RPMI7951 (cell line): ENCODE measurements at places on chromosomes 4 and X. TPM values are rescaled to one million over a fixed set of nuclear protein-coding genes. Genes with fewer than 3 reads are reported as not detected.

- no peak for DNase-seq
Measured at GRCh38 chr4:110231869-110232268, 33.5 kb upstream of the ELOVL6 start.

GRCh38 chrX:119075270-119076025 lies 2.7 kb downstream of the CT47C1 start:
- no peak for DNase-seq

DNA sequence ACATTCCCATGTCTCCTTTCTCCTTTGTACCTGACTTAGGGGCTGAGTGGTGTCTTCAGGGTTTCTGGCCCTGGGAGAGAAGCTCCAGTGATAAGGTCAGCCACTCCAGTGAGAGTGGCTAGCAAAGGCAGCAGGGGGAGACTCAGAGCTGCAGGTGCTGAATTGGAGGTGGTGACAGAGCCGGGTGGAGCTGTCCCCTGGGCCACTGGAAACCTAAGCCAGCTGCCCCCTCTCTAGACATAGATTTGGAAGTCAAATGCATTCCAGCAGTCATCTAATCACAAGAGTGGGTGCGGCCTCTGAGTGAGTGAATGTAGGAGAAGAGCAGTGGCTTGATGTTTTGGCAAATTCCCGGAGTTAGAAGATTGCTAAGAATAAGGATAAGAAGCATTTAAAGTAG lies 28.5 kb downstream of the TRIM2 start:
- DNase-seq: peak; percentile 36

- no peak for DNase-seq
Measured at GRCh38 chr4:115548123-115548522, 434.7 kb upstream of the NDST4 start.

GRCh38 chr4:153684182-153684970 lies at the start of gene TLR2:
TSS of gene TLR2 (plus strand) at chr4:153684280. CDS start at chr4:153702908, 18,628 bp downstream.
- DNase-seq: peak; percentile 38

GRCh38 chr4:1518997-1519700 lies 112.9 kb upstream of the NKX1-1 start:
- DNase-seq: no peak

GRCh38 chrX:14694611-14695010 lies 165.3 kb downstream of the GLRA2 start:
- DNase-seq: no peak

DNA sequence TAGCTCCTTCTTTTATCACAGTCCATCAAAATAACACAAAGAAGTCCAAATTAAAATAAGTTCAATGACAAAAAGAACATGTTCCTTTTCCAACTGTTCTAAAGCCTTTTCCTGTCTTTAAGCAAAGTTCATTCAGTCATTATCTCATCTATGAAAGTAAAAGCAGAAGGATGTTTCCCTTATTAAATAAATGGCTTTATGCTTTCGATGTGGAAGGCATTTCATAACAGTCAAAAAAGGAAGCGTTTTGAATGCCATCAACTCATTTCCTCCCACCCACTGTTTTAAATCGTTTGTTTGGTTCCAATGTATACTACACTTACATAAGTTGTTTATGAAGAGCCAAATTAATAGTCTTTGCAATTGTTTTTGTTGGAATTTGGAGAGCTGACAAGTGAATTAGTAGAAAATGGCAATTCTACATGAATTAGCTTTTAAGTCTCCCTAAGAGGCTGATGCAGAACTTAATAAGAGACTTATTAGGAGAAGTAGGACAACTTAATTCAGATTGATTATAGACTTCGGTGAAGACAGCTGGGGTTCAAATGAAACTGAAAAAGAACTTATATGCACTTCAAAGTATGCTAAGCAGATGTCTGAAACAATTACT lies 392.6 kb upstream of the FTHL17 start:
- no peak for DNase-seq

- peak; percentile 0 for DNase-seq
Measured at GRCh38 chrX:145213504-145213903, 33.8 kb upstream of the SPANXN1 start.

DNA sequence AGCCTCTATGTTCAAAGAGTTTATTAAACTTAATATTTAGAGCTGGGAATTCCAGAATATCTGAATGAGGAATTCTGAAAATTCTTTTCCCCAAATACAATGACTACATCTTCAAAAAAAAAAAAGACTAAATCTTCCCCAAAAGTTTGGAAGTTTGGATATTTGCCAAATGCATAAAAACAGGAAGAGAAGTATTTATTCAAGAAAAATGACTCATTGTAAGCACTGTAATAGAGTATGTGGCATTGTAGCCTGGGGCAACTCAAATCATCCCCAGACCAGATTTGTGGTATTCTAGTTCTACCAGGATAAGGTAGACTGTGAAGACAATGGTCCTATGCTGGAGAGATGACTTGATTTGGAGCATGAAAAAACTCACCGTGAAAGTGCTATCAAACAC lies 78.5 kb upstream of the PDHA2 start:
- DNase-seq: peak; percentile 40

- DNase-seq: no peak
Measured at GRCh38 chr4:159010100-159010499, 92.8 kb upstream of the RAPGEF2 start.

- peak; percentile 31 for DNase-seq
Measured at GRCh38 chrX:129738466-129739308, at the start of gene XPNPEP2. TSS of gene XPNPEP2 (plus strand) at chrX:129738979. CDS start at chrX:129739214, 235 bp downstream.

- no peak for DNase-seq
Measured at GRCh38 chr4:169208090-169208455, 62.7 kb downstream of the SH3RF1 start.

- DNase-seq: no peak
Measured at GRCh38 chrX:109626637-109627036, 1.7 kb upstream of the KCNE5 start.

DNA sequence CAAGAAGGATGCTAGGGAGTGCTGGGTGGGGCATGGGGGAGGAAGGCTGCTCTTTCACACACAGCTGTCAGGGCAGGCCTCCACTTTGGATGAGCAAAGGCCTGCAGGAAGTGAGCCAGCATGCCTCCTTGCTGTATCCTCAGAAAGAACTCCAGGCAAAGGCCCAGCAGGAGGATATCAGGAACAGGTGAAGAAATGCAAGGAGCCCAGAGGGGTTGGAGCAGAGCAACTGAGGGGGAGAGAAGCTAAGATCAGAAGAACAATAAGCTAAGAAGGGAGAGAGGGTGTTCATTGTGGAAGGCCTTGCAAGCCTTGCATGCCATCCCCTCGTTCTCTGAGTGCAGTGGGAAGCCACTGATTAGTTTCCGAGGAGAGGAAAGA lies 115.1 kb downstream of the CAMK2D start:
- DNase-seq: peak; percentile 48

DNA sequence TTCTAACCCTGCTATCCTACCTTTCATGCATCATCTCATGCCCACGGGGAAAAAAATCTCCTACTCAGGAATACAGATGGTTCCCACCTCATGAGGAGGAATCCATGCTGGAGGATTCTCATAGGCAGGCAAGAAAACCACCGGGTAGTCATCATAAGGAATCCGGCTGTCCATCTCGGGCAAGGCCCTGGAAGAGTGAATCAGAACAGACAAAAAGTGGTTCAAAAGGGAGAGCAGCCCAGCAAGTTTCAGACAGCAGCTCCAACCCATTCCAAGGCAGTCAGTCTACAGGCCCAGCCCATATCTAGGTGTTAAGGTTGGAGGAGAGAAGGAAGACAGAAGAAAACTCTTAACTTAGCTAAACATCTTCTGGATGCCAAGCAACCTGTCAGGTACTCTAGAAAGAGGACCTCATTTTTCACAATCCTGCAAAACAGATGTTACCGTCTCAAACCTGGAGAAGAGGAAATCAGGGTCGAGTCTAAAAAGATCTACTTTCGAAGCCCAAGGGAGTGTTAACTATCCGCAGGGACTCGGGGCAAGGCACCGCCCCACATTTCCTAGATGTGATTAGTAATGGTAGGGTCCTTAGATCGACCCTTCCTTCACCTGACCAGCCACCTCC lies 447 bp downstream of the PDZD11 start:
- peak; percentile 13 for DNase-seq

DNA sequence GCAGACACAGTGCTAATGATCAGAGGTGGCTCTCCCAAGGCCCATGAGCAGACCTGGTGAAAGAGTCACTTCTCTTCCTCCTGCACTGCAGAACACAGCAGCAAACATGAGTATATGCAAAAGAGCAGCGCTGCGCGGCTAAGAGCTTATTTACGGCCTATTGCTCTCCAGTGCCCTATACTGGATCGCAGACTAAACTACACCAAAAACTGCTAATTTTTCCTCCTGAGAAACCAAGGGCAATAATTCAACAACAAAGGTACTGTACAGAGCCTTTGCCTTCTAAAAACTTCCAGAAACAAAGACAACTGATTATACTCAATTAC lies 702.5 kb downstream of the ARAP2 start:
- DNase-seq: no peak

DNA sequence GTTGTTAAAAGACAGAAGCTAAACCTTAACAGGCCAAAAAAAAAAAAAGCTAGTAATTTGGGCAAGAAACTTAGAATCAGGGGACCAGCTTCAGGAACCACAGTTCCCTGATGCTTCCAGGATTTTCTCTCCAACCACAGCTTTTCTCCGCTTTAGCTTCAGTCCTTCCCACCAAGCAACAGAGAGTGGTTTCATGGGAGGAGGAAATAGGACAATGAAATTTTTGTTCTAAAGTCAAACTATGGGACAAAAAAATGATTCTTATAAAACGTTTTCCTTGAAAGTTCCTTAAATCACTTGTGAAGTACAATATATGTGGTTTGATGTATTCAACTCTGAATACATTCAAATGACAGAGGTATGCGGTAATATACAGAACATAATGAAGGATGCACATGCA lies 71.0 kb upstream of the DHX15 start:
- no peak for DNase-seq

DNA sequence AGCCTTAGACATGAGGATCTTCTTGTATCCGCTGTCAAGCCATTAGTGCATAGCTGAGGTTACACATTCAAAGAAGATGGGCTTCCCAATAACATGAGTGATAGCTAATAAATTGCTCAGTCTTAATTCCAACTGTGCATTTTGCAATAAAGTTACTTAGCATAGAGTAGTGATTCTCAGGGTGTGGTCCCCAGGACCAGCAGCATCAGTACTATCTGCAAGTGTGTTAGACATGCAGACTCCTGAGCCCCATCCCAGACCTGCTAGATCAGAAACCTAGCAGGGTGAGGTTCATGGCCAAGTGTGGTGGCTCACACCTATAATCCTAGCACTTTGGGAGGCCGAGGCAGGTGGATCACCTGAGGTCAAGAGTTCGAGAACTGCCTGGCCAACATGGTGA lies 20.1 kb downstream of the ATP10D start:
- DNase-seq: no peak

DNA sequence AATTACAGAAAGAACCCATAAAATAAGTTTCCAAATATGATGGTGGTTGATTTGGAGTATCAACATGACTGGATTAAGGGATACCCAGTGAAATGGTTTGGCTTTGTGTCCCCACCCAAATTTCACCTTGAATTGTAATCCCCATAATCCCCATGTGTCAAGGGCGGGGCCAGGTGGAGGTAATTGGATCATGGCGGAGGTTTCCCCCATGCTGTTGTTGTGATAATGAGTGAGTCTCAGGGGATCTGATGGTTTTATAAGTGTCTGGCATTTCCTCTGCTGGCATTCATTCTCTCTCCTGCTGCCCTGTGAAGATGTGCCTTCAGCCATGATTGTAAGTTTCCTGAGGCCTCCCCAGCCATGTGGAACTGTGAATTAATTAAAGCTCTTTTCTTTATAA lies 39.1 kb downstream of the WDFY3 start:
- no peak for DNase-seq

GRCh38 chr4:67810011-67810410 lies 55.8 kb upstream of the GNRHR start:
- DNase-seq: no peak

DNA sequence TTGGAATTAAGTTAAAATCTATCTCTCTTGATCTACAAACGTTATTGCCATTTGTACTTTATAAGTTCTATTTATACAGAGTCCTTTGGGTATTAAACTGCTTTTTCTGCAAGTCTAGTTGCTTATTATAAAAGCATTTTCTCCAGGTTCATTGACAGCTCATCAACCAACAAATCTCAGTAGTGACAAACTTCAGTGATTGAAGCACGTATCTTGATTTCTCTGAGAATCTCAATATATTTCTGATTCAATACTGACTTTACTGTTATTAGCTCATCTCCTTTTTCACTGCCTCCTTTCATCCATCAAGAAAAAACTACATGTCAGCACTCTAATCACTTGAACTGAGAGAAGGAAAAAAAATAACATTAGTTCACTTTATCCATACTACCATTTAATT lies 630.2 kb downstream of the ARAP2 start:
- no peak for DNase-seq

GRCh38 chrX:122504026-122504425 lies 680.1 kb upstream of the GRIA3 start:
- DNase-seq: no peak

GRCh38 chr4:101418055-101418454 lies 70.7 kb upstream of the PPP3CA start:
- peak; percentile 69 for DNase-seq

- no peak for DNase-seq
Measured at GRCh38 chr4:3241898-3242524, 6.9 kb upstream of the MSANTD1 start.

- DNase-seq: no peak
Measured at GRCh38 chrX:100931925-100932285, 3.2 kb upstream of the XKRX start.

DNA sequence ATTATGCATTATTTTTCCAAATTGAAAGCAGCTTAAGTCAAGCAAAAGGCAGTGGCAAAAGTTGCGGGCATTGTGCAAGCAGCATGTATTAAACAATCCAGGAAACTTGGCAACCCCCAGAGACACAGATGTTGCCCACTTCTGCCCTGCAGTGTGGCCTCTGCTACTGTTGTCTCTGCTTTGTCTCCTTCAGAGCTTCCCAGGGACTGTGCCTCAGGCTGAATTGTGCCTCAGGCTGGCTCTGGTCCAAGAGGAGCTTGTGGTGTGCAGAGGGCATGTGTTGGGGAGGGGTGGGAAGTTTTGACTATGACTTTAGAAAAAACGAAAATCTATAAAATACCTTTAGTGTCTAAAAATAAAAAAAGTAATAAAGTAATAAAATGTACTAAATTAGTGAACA lies 201.4 kb downstream of the CCSER1 start:
- DNase-seq: peak; percentile 54

GRCh38 chr4:139469216-139469615 lies 15.3 kb downstream of the RAB33B start:
- no peak for DNase-seq

GRCh38 chr4:146186596-146186995 lies 11.1 kb downstream of the LSM6 start:
- DNase-seq: no peak

GRCh38 chr4:87410679-87411078 lies 11.7 kb upstream of the NUDT9 start:
- DNase-seq: no peak

HSFX2 gene
- total RNA-seq: 0.29 and 0.96 TPM in 2 replicates

TMEM144 gene
- 0.78 and 2.5 TPM in 2 replicates for total RNA-seq

PCDH11X gene
- total RNA-seq: not detected in 2 replicates

SLC9B1 gene
- 0.24 and 0.49 TPM in 2 replicates for total RNA-seq

CISD2 gene
- total RNA-seq: 56.1 and 67.0 TPM in 2 replicates

GALNTL6 gene
- not detected in 2 replicates for total RNA-seq

ARHGAP10 gene
- 16.1 and 16.9 TPM in 2 replicates for total RNA-seq

GAGE12E gene
- total RNA-seq: not detected in 2 replicates

MGARP gene
- 0.68 and 1.2 TPM in 2 replicates for total RNA-seq
